Hematopoietic multipotent progenitor cell treated with erythropoietin and hydrocortisone succinate and interleukin-3 and kit ligand, for 17 days (in vitro differentiated cells): ENCODE measurements at places on chromosomes 6 and 20.
A peak's percentile ranks its signal among the peaks of the same experiment; 100 is the strongest.

GRCh38 chr20:49747707-49748524 is 34.2 kb upstream of the B4GALT5 start:
- peak; percentile 30 for DNase-seq

- DNase-seq = no peak
These were observed 110.8 kb upstream of the MLN start for GRCh38 chr6:33914645-33915044.

GRCh38 chr6:131059486-131059885 is 3.6 kb downstream of the EPB41L2 start:
- no peak for DNase-seq

DNA sequence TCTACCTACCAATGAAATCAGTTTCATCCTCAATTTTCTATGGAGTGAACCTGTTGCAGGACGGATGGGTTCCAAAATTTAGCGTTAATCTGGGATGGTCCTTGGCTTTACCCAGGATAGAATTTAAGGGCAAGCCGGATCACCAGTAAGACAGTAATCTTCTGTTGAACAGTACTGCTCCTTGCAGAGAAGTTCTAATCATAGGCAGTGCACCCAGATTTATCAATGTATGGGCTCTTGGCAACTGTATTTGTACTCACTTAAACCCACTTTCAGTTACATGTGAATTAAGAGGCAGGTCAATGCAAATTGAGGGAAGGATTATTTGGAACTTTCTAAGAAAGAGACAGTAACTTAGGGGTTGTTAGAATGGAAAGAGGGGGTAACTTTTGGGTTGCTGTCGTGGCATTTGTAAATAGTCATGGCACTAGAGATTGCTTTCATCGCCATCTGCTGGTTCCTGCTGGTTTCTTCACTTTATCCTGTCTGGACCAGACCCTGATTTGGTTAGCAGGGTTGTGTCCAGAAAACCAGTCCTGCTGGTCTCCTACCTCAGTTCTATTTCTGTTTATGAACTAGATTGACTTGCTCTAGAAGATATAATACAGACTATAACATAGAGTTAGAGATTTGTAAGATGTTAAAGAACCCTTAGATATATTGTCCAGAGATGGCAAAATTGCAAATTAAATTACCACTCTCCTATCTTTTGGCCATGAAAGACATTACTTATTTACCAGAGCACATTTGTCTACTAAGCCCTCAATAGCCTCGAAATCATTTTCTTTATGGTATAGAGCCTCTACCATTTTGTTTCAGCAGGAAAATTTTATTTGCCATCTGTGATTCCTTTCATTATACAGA is 646.3 kb downstream of the UTRN start:
- DNase-seq = no peak
